ENCODE measurements at places on chromosomes 13 and 19. TPM values are rescaled to one million over a fixed set of nuclear protein-coding genes. Genes with fewer than 3 reads are reported as not detected.

CXCL17 gene
- not detected for polyA plus RNA-seq

ZNF709 gene
- polyA plus RNA-seq, result 3.5 TPM

PSG2 gene
- not detected for polyA plus RNA-seq

PODNL1 gene
- 0.57 TPM for polyA plus RNA-seq

PRR20D gene
- not detected for polyA plus RNA-seq

FAM216B gene
- 0.06 TPM for polyA plus RNA-seq

ZNF563 gene
- 1.4 TPM for polyA plus RNA-seq

ZNF57 gene
- polyA plus RNA-seq, result 3.2 TPM

SPACA6 gene
- polyA plus RNA-seq, result 9.1 TPM

TNFAIP8L1 gene
- 13.1 TPM for polyA plus RNA-seq

CGB7 gene
- 2.3 TPM for polyA plus RNA-seq

PROZ gene
- 0.17 TPM for polyA plus RNA-seq

NAPA gene
- 103 TPM for polyA plus RNA-seq

NBEA gene
- polyA plus RNA-seq, result 17.3 TPM

ASF1B gene
- polyA plus RNA-seq, result 8.6 TPM

ACP5 gene
- polyA plus RNA-seq, result 2.7 TPM

HCN2 gene
- 0.09 TPM for polyA plus RNA-seq

FBN3 gene
- polyA plus RNA-seq, result 14.4 TPM

ZNF296 gene
- 1.0 TPM for polyA plus RNA-seq

ZNF112 gene
- polyA plus RNA-seq, result 4.9 TPM

PPP1R15A gene
- 59.4 TPM for polyA plus RNA-seq

TUBA3C gene
- polyA plus RNA-seq, result not detected

SLC25A41 gene
- 0.41 TPM for polyA plus RNA-seq

BLOC1S3 gene
- 7.6 TPM for polyA plus RNA-seq
